A673 (cell line): ENCODE measurements at places on chromosomes 16 and 17. TPM values are rescaled to one million over a fixed set of nuclear protein-coding genes. Genes with fewer than 3 reads are reported as not detected.

The RAMP2 gene
- 3.8 and 5.0 TPM in 2 replicates for total RNA-seq

The ZNF286A gene
- 79.4 and 82.0 TPM in 2 replicates for total RNA-seq

The CIAPIN1 gene
- 95.1 and 96.9 TPM in 2 replicates for total RNA-seq

The KRTAP4-1 gene
- total RNA-seq: not detected in 2 replicates

The KRTAP9-4 gene
- not detected in 2 replicates for total RNA-seq

The COG1 gene
- total RNA-seq: 32.2 and 36.0 TPM in 2 replicates

The PTX4 gene
- total RNA-seq: not detected in 2 replicates

The PRSS8 gene
- not detected in 2 replicates for total RNA-seq

The PRAC2 gene
- total RNA-seq: 25.5 and 47.8 TPM in 2 replicates

The IL17C gene
- total RNA-seq: 0.28 TPM in 1 of 2 replicates, not detected in the other

The KRT222 gene
- total RNA-seq: not detected in 2 replicates

The RMI2 gene
- 28.5 and 38.4 TPM in 2 replicates for total RNA-seq

- DNase-seq: no peak
These were observed 16.8 kb downstream of the PIEZO1 start for GRCh38 chr16:88768071-88768783.

DNA sequence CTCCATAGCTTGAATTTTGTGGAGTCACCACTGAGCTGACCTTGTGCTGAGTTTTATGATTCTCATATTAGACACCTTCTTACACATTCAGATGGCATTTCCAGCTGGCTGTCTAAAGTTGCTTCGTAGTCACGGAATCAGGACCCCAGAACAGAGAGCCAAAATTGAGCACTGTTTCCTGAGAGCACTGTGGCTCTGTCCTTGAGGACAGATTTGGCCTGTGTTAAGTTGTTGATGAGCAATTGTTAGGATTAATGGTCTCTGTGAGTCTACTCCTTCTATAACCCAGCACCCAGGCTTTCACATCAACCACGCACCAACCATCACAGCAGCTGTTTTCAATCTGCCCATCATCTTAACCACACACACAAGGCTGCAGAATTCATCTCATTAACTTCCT, 277.5 kb upstream of the HSBP1 start:
- DNase-seq: no peak

GRCh38 chr16:87854053-87854906, 15.0 kb downstream of the SLC7A5 start:
- DNase-seq: no peak

- DNase-seq: no peak
These were observed 449.5 kb upstream of the CDH5 start for GRCh38 chr16:65916995-65917394.

DNA sequence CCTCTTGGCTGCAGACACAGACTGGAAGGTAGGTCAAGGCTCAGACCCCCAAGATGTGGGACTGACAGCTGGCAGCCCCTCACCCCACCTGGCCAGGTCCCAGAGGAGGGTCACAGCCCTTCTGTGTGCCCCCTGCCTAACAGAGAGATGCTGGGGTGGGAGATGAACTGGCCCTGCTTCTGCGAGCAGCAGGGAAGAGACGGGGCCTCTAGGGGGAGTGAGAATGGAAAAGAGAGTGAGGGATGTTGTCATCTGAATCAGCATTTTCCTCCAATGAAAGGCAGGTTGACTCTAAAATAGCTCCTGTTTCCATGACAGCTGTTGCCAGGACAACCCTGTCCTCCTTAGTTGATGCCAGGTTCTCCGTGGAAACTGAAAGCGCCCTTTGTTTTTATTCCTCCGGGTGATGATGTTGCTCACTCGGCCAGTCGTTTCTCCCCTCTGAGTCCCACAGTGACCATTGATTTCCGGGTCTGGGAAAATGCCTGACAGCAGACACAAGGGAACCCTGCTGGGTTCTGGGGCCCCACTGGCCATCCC, 4.9 kb upstream of the NDRG4 start:
- peak; percentile 92 for DNase-seq

DNA sequence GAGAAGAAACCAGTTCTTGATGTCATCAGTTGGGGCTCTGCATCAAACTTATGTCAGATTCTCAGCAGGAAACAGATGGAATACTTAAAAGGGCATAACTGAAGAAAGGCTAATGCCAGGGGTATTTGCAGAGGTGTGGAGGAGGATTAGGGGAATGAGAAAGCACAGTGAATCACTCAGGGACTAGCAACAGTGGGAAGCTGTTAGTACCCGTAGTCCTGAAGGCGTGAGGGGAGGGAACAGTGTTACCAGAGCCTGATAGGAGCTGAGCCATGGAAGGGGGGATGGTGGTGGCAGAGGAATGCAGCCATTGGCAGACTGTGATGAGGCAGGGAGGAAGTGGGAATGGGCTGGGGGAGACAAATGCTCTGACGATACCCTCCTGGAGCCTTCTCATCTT, 162.3 kb downstream of the UTP18 start:
- DNase-seq: no peak

DNA sequence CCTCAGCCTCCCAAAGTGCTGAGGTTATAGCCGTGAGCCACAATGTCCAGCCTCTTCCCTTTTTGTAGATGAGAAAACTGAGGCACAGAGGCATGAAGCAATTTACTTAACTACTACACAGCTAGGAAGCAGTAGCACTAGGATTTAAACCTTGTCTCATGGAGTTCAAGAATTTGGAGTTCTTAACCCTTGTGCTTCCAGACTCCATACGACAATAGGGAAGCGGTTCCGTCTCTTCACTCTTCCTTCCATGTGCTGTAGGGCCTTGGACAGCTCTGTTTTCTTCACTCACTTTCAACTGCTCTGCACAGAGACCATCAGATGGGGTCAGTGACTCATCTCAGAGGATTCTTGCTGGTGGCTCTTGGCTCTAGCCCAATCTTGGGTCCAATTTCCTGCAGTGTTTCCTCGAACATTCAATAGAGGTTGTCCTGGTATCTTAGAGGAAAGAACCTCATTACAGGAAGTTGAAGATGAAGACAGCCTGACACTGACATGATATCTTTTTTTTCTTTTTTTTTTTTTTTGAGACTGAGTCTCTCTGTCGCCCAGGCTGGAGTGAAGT, 19.3 kb downstream of the ITGAL start:
- DNase-seq: peak; percentile 86

DNA sequence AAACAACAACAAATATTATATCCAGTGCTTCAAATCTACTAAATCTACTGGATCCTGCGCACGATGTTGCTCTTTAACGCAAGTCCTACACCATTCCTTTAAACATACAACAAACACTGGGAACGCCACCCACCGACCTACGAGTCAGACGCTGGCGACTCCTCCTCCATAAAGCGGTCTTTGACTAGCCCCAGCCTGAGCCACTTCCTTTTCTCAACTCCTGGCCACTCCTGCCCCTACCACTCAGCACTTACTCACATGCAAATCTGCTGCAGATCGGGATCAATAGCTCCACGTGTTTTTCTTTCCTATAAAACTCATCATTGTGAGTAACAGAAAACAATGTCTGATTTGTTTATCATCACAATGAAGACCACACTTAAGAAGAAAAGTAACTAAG, 32.8 kb upstream of the MNT start:
- no peak for DNase-seq
